Colonic mucosa (tissue), 4 donors: ENCODE measurements at places on chromosomes 16 and 17. TPM values are rescaled to one million over a fixed set of nuclear protein-coding genes. Genes with fewer than 3 reads are reported as not detected.

GRCh38 chr16:1048442-1049112, 24.0 kb upstream of the SSTR5 start:
- H3K4me1 ChIP-seq = no peaks in the 10 kb centered on the region
- no peak overlapping the region for H3K4me3 ChIP-seq
- no peaks in the 10 kb centered on the region for H3K36me3 ChIP-seq
- H3K27me3 ChIP-seq = peaks cover 16% of the 10 kb centered on the region

GRCh38 chr17:42111871-42112551, 503 bp downstream of the DHX58 start:
- H3K36me3 ChIP-seq = no peaks in the 10 kb centered on the region
- H3K4me3 ChIP-seq = peak overlapping the region; percentile 42
- peaks cover 15% of the 10 kb centered on the region for H3K4me1 ChIP-seq
- H3K27ac ChIP-seq = peak overlapping the region; percentile 91
- peak; percentile 59 for DNase-seq
- no peaks in the 10 kb centered on the region for H3K27me3 ChIP-seq

- no peak overlapping the region for H3K4me3 ChIP-seq
- no peaks in the 10 kb centered on the region for H3K27me3 ChIP-seq
- DNase-seq = no peak
- no peak overlapping the region for H3K27ac ChIP-seq
- no peaks in the 10 kb centered on the region for H3K4me1 ChIP-seq
Measured at GRCh38 chr17:17413821-17414220, 63.0 kb upstream of the MED9 start.

- no peaks in the 10 kb centered on the region for H3K4me1 ChIP-seq
- H3K4me3 ChIP-seq = no peak overlapping the region
- no peak overlapping the region for H3K27ac ChIP-seq
- H3K36me3 ChIP-seq = no peaks in the 10 kb centered on the region
- DNase-seq = no peak
Measured at GRCh38 chr17:78873519-78874340, 29.3 kb downstream of the CEP295NL start.

- no peaks in the 10 kb centered on the region for H3K4me1 ChIP-seq
- H3K27me3 ChIP-seq = no peaks in the 10 kb centered on the region
- H3K36me3 ChIP-seq = no peaks in the 10 kb centered on the region
- H3K4me3 ChIP-seq = no peak overlapping the region
Measured at GRCh38 chr16:50591800-50592771, 43.9 kb downstream of the NKD1 start.

Gene SNAI3
- 0.40 TPM for total RNA-seq

Gene HSD3B7
- 20.9 TPM for total RNA-seq

Gene RFNG
- 30.6 TPM for total RNA-seq

Gene LGALS9C
- 24.5 TPM for total RNA-seq

Gene TVP23B
- total RNA-seq = 53.1 TPM

Gene CMTM1
- total RNA-seq = 5.1 TPM
